ENCODE measurements at places on chromosomes 1 and 21. TPM values are rescaled to one million over a fixed set of nuclear protein-coding genes. Genes with fewer than 3 reads are reported as not detected.

Gene CDK18
- polyA plus RNA-seq: 20.0 TPM

GRCh38 chr1:161196521-161197451, 2.1 kb downstream of the ADAMTS4 start:
- peak; percentile 73 for DNase-seq

GRCh38 chr1:111221633-111222291, 5.8 kb upstream of the CHI3L2 start:
- DNase-seq: no peak

DNA sequence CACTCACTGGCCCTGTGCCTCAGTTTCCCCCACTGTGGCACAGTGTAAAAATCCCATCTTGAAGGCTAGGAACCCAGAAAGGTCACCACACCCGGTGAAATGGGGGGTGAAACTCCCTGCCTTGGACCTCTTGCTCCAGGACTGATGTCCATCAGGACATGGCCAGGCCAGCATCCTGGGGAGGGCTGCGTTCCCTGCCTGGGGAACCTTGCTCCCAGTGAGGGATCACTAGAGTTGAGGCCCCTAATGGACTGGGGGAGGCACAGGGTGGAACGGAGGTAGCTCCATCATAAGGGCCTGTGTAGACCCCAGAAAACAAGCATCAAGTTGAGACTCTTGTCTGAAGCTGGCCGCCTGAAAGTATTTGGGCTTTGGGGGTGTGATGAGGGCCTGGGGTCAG, 10.4 kb upstream of the ZNF670 start:
- DNase-seq: no peak

- DNase-seq: no peak
Observed at GRCh38 chr1:109807402-109807801, 43.7 kb upstream of the EPS8L3 start.

GRCh38 chr1:175814885-175815284, 71.5 kb upstream of the TNR start:
- DNase-seq: no peak

GRCh38 chr1:12697397-12697796, 18.5 kb upstream of the AADACL3 start:
- DNase-seq: no peak

- no peak for DNase-seq
Observed at GRCh38 chr1:68307378-68307787, 75.1 kb upstream of the WLS start.

DNA sequence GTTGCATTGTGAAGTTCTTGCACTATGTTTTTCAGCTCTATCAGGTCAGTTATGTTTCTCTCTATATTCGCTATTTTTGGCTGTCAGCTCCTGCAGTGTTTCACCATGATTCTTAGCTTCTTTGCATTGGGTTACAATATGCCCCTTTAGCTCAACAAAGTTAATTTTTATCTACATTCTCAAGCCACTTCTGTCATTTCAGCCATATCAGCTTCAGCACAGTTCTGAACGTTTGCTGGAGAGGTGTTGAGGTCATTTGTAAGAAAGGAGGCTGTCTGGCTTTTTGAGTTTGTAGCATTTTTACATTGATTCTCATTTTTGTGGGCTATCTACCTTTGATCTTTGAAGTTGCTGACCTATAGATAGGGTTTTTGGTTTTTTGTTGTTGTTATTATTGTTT, 573.2 kb upstream of the RGS18 start:
- no peak for DNase-seq
